ENCODE measurements at places on chromosomes 5 and 9.

- no peak for DNase-seq
- no peaks in the 10 kb centered on the region for H3K27me3 ChIP-seq
- H3K27ac ChIP-seq: no peak overlapping the region
- no peaks in the 10 kb centered on the region for H3K36me3 ChIP-seq
- peaks cover 6% of the 10 kb centered on the region for H3K4me1 ChIP-seq
- H3K4me3 ChIP-seq: no peak overlapping the region
These were observed 169.9 kb downstream of the FANCC start for GRCh38 chr9:95147452-95148207.

GRCh38 chr9:37061768-37062167, 27.7 kb upstream of the PAX5 start:
- DNase-seq: no peak
- no peak overlapping the region for H3K4me3 ChIP-seq
- no peak overlapping the region for H3K27ac ChIP-seq
- no peaks in the 10 kb centered on the region for H3K36me3 ChIP-seq
- no peaks in the 10 kb centered on the region for H3K4me1 ChIP-seq

DNA sequence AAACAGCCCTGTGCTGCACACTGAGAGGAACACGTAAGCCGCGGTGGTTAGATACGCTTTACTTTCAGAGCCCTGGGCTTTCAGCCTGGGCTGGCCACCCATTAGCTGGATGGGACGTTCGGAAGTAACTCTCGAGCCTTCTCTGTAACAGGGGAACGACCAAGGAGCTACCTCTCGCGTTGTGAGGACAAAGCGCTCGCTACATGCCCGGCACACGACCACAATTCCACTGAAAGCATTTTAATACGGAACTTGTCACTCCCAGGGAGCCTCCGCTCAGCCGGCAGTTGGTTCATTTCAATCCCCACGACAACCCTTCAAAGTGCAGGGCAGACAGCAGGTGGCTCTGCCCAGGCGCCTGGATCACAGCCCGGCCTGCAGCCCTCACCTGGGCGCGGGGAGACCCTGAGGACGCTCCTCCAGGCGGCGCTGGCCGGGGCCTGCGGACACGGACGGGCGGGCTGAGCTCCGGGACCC, 368 bp downstream of the SURF1 start:
- peaks cover 15% of the 10 kb centered on the region for H3K36me3 ChIP-seq
- peaks cover 14% of the 10 kb centered on the region for H3K4me1 ChIP-seq
- H3K27me3 ChIP-seq: no peaks in the 10 kb centered on the region
- peak overlapping the region; percentile 94 for H3K4me3 ChIP-seq

DNA sequence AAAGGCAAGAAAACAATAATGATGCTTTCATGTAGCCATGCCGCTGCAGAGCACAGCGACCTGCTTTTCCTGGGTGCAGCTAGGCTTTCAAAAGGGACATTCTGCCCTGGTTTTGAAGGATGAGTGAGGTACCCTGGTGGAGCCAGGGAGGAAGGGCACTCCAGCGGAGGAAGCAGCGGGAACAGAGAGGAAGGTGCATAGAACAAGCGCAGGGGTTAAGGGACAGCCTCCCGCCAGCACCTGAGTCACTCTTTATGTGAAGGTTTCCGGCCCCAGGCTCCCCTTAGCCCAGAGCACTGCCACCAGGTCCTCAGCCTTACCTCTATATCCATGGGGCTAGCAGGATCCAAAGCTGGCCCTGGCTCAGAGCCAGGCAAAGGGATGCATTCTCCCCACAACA, 221.1 kb downstream of the CDK5RAP2 start:
- H3K4me3 ChIP-seq: no peak overlapping the region
- no peaks in the 10 kb centered on the region for H3K36me3 ChIP-seq
- DNase-seq: peak; percentile 63
- no peak overlapping the region for H3K27ac ChIP-seq

- no peaks in the 10 kb centered on the region for H3K4me1 ChIP-seq
- no peak overlapping the region for H3K27ac ChIP-seq
- no peaks in the 10 kb centered on the region for H3K36me3 ChIP-seq
- H3K27me3 ChIP-seq: no peaks in the 10 kb centered on the region
These were observed 44.3 kb downstream of the FOXB2 start for GRCh38 chr9:77063645-77064285.

DNA sequence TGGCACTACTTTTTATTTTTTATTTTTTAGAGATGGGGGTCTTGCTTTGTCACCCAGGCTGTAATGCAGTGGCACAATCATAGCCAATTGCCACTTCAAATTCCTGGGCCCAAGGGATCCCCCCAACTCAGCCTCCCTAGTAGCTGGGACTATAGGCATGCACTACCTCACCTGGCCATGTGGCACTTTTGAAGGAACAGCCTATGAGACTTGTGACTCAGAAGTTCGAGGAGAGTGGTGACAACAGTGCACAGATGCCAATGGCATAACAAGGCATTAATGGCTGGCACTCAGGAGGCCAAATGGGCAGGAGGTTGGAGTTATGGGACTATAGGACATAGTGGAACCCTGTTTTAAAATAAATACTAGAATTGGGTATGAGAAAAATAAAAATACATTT, 33.7 kb downstream of the ANKRD31 start:
- no peaks in the 10 kb centered on the region for H3K27me3 ChIP-seq
- peak; percentile 42 for DNase-seq
- no peak overlapping the region for H3K4me3 ChIP-seq
- no peak overlapping the region for H3K27ac ChIP-seq
- no peaks in the 10 kb centered on the region for H3K4me1 ChIP-seq

GRCh38 chr9:68668127-68668526, 36.9 kb upstream of the PIP5K1B start:
- H3K4me3 ChIP-seq: no peak overlapping the region
- DNase-seq: peak; percentile 51
- no peaks in the 10 kb centered on the region for H3K27me3 ChIP-seq
- no peaks in the 10 kb centered on the region for H3K36me3 ChIP-seq
- H3K4me1 ChIP-seq: peaks cover 36% of the 10 kb centered on the region
